Stimulated activated CD4-positive, alpha-beta T cell treated with anti-CD3 and anti-CD28 coated beads, Interleukin-1b, Interleukin-23, amount 100 ng/mL, for 1 hour (primary cell): ENCODE measurements at places on chromosomes 7 and 10.

DNA sequence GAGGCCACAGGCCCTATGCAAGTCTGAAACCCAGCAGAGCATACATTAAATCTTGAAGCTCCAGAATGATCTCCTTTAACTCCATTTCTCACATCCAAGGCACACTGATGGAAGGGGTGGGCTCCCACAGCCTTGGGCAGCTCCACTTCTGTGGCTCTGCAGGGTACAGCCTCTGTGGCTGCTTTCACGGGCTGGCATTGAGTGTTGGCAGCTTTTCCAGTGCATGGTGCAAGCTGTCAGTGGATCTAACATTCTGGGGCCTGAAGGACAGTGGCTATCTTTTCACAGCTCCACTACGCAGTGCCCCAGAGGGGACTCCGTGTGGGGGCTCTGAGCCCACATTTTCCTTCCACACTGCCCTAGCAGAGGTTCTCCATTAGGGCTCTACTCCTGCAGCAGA is 265.7 kb upstream of the MAGI2 start:
- no peak for DNase-seq

DNA sequence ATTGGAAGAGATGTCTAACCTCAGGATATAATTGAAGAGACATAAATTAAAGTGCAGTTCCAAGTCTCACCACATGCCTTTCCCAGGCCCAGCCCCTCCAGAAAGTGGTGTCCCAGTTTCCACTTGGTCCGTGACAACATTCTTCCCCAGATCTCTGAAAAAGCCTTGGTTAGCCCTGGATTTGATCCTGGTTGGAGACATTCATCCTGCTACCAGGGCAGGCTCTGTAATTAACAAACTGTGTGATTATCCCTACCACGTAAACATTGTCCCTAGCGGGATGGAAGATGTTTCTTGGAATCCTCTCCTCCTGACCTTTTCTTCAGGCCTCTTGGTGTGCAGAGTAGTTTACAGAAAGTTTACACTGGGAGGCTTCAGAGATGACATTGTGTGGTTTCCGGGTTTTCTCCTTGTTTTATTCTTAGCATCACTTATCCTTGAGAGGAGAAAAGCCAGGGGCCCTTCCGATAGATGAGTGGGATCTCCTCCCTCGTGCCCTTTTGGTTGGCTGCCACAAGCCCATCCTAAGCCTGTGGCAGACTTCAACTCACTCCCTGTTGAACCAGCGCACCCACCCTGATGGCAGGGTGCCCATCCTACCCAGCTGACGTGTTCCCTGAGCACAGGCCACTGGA is 83.8 kb downstream of the COL13A1 start:
- DNase-seq: no peak

- no peak for DNase-seq
Observed at GRCh38 chr10:124336186-124336585, 82.5 kb downstream of the OAT start.

DNA sequence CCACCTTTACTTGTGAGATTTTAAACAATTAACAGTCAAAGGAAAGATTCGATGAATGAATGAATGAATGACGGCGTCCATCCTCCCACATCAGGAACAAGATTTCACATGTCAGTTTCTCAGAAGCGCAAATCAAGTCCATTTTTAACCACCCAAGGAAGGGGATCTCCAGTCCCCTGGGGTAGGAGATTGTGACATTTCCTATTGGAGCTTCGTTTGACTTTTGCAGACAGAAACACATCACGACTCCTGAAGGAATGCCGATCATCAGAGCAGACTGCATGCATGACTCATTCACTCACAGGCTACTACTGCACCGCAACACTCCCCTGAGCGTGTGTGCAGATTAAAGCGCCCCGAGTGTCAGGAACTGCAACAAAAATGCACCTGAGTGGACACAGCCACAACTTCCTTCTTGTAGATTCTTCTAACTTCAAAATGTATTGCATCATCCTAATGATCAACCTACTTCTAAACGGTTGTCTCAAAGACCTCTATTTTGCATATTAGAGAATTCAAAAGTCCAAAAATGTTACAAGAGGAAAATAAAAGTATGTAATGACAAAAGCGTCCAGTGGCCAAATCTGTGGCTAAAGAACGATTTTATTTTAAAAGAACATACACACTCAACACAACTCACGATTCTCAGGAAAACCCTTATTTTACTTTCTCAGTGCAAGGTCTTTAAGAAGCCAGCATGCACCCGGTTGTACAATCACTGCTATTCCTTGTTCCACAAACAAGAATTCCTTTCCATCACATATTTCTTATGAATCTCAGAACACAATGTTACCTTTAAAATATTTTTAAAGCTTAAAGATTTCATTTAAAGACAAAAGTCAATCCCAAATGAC is 172.6 kb downstream of the FAM107B start:
- DNase-seq: no peak

DNA sequence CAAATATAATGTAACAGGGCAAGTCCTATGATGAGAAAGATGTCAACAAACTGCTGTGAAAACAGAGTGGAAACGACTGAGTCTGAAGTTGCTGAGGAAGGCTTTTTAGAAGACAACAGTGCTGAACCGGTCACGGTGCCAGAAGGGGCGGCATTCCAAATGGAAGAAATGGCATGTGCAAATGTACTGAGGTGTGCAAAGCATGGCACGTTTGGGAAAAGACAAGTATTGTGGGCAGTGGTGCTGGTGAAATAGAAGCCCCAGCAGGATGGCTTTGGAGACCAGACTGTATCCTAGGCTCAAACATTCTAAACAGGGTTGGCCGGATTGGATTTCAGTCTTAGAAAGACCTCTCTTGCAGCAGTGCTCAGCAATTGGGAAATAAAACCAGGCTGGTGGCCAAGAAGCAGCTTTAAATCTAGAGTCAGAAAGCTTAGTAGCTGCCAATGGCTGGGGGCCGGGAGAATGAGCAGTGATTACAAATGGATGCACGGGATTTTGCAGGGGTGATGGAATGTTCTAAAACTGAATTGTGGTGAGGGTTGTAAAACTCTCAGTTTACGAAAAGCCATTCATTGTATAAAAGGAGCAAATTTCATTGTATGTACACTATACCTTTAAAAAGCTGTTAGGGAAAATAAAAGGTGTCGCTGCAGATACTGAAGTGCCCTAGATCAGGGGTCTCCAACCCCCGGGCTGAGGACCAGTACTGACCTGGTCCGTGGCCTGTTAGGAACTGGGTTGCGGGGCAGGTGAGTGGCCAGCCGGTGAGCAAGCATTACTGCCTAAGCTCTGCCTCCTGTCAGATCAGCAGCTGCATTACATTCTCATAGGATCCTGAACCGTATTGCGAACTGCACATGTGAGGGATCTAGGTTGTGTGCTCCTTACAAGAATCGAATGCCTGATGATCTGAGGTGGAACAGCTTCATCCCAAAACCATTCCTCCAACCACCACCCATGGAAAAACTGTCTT is 141.6 kb downstream of the HIBADH start:
- no peak for DNase-seq

DNA sequence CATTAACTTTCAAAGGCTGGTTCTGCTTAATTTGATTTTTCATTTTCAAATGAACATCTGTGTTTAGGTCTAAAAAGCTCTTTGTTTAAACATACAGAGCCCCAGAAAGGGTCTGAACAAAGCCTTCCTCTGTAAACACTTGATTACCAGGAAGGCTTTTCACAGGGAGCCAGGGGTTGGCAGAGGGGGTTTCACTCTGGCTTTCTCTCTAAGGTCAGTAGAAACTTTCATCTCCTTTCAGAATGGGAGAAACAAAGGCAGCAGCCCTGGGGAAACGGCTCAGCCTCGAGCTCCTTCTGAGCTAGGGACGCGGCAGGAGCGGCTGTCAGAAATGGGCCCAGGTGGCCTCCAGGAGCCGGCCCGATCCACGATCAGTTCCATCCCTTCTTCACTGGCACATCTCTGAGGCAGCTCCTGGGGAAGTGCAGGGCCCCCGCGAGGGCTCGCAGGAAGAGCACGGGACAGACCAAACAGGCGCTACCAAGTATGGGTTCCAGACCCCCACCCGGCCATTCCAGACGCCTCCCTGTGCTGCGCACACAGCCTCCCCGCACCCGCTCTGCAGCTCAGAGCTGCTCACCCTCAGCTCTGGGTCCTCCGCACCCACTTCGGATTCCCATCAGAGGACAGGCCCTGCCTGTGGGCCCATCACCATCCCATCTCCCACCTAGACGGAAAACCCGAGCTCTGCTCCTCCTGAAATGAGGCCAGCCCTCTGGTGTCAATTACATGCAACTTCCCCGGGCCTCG is 124.1 kb downstream of the MAD1L1 start:
- DNase-seq: no peak

DNA sequence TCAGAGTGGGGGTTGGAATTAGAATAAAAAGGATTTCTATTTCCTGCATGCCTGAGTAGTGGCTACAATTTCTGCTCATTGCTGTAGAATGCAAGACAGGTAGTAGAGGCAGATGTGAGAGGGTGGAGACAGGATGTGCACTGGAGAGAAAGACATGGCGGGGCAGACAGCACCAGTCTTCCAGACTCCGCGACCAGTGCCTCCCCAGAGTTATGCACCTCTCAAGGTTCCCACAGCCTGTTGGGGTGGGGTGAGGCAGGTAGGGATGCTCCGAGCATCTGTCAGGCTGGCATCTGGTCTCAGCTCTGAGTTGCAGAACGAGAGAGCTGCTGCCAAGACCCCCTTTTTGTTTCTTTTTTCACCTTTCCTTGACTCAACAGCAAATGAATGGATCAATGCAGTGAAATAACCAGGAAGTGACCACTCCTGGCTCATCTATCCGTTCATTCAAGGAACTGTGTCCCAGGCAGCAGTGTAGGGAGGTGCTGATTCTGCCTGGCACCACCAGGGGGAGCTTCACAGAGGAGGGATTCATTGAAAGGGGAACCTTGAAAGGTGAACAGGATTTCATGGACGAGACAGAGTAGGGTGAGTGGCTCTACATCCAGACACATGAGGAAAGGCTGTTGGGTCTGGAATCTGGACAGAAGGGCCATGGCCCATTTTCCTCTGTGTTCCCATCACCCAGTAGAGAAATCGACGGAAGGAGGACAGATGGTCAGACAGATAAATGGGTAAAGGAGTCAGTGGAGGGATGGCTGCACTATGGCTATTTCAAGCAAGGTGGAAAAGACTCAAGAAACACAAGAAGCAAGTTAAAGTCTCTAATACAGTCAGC is 17.2 kb upstream of the SLC18A3 start:
- no peak for DNase-seq

DNA sequence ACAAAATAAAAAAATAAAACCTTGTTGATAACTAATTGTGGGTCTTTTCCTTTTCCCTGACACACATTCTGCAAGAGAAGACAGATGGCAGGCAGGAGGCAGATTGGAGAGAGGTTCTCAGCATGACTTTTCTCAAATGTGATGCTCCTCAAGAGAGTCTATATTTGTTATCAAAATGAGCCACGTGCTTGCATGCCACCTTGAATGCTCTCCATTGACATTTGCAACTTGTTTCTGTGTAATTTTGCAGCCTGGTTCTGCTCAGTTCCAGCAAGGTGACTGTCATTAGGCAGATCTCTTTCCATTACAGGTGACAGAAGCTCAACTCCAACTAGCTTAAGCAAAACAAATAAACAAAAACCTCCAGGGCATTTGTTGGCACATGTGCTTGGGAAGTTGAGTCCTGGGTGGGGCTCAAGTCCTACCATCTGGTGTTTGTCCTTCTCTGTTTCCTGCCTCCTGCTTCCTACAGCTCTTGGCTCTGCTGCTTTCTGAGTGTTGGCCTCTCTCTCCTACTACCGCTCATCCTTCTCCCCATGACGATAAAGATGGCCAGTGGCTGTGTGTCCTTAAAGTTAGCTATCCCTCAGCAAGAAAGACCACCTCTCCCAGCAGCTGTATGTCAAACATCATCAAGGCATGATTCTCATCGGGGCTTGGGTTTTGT is 56.7 kb downstream of the GRK5 start:
- DNase-seq: no peak

- DNase-seq: no peak
Observed at GRCh38 chr7:19617901-19618300, 90.9 kb downstream of the POLR1F start.

GRCh38 chr10:58143944-58144343 is 123.8 kb downstream of the IPMK start:
- no peak for DNase-seq

DNA sequence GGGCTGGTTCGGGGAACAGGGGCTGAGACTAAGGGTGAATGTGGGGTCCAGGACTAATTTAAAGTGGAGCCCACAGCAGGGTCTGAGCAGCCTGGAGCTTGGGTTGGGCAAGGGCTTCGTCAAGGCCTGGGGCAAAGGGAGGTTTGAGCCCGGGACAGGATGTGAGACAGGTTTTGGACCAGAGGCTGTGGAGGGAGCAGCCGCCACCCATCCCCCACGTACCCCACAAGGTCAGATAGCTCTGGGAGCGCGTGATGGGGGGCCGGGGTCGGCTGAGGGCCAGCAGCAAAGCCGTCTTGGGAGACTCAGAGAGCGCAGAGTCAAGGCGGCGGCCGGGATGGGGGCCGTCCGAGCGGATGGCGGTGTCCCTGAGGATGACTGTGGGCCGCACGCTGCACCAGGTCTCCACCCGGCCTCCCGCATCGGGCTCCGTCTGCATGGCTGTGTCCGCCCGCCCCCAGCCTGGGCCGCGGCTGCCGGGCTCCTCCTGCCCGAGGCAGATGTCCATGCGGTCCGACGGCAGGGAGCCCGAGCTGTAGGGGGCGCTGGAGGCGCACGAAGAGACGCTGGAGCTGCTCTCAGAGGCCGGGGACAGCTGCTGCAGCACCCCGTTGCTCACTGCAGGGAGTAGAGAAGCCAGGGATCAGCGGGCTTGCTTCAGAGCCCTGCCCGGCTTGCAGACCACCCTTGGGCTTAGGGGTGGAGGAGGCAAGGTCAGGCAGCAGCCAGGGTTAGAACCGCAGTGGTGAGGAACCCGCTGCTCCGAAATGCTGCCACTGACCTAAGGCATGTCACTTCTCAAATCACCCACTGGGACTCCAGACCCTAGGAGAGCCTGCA is 12.1 kb downstream of the PDZD7 start:
- no peak for DNase-seq

GRCh38 chr10:76350583-76350982 is 919.2 kb downstream of the LRMDA start:
- DNase-seq: no peak

DNA sequence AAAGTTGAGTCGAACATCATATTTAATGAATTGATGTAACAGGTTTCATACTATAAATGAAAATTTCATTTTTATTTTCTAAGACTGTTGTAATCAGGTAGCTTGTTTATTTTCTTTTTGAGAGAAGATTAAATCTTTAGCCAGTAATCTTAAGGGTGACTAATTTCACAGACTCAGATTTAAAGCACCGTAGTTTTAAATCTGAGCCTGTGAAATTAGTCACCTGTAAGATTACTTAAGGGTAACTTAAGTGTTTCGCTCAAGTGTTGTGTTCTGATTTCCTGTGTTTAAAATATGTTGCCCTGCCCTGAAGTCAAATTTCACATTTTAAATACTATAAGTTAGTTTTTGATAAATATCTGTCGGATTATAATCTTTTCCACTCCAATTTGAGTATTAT is 35.8 kb upstream of the TMEM236 start:
- no peak for DNase-seq

- no peak for DNase-seq
Observed at GRCh38 chr10:1364151-1364910, 308.1 kb downstream of the WDR37 start.

DNA sequence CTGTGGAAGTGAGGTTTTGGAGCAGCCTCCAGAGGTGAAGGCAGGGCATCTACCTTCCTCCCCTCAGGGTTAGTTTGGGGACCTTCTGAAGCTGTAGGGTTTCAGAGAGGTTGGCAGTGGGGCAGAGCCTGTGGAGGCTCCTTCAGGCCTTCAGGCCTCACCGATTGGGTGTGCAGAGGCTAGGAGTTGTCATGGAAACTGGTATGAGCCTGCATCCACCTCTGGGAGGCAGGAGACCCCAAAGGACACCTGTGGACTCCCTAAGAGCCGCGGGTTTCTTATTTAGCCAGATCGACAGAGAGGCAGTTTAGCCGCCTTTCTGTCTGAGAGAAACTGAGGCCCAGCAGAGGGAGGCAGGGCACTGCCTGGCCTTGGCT is 2.0 kb downstream of the LZTS2 start:
- no peak for DNase-seq
